ENCODE measurements at places on chromosomes 13 and 19.
A peak's percentile ranks its signal among the peaks of the same experiment; 100 is the strongest.

- no peak for DNase-seq
These were observed 213.4 kb downstream of the ENOX1 start for GRCh38 chr13:43573361-43573740.

- no peak for DNase-seq
These were observed 449.8 kb downstream of the PCDH17 start for GRCh38 chr13:58081301-58081820.

- DNase-seq: no peak
These were observed 115.9 kb downstream of the DACH1 start for GRCh38 chr13:71751073-71751472.

- peak; percentile 77 for DNase-seq
These were observed 9.9 kb downstream of the RANBP3 start for GRCh38 chr19:5967994-5968430.

- no peak for DNase-seq
These were observed 1422.4 kb upstream of the MIR17HG start for GRCh38 chr13:89925107-89925506.

DNA sequence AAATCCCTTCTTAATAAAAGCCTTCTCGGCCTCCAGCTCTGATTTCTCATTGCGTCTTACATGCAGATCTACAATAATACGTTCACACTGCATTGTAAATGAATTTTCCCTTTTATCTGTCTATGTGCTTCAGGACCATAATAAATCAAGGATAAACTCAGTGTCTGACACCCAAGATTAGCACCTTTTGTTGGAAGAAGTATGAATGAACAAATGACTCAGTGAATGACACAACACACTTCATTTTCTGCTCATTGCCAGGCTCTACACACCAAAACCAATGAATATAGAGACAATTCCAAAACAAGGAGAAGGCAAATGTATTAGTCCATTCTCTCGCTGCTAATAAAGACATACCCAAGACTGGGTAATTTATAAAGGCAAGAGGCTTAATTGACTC lies 1224.4 kb downstream of the EFNB2 start:
- DNase-seq: no peak

- DNase-seq: no peak
These were observed 15.0 kb downstream of the GPATCH1 start for GRCh38 chr19:33096005-33096404.

- no peak for DNase-seq
These were observed 379.9 kb downstream of the LIG4 start for GRCh38 chr13:107835339-107836018.
